ENCODE measurements at places on chromosomes 2 and 18.

GRCh38 chr2:24513281-24514071, 22.4 kb downstream of the NCOA1 start:
- DNase-seq = no peak

DNA sequence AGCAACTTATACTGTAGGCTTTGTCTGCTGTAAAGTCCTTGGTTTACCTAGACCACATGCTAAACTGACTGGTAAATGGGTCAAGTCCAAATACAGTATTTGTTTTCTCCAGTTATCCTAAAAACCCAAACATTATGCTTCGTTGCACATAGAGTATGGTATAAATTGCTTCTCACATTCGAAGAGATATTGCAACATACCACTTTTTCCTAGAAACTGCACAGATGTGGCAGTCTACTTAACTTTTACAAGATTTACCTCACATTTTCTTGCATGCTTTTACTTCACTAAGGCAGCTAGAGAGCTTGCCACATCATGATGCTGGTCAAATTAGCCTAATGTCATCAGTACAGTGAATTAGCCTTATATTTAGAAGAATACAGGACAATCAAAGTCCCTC, 66.0 kb upstream of the SCN7A start:
- no peak for DNase-seq

DNA sequence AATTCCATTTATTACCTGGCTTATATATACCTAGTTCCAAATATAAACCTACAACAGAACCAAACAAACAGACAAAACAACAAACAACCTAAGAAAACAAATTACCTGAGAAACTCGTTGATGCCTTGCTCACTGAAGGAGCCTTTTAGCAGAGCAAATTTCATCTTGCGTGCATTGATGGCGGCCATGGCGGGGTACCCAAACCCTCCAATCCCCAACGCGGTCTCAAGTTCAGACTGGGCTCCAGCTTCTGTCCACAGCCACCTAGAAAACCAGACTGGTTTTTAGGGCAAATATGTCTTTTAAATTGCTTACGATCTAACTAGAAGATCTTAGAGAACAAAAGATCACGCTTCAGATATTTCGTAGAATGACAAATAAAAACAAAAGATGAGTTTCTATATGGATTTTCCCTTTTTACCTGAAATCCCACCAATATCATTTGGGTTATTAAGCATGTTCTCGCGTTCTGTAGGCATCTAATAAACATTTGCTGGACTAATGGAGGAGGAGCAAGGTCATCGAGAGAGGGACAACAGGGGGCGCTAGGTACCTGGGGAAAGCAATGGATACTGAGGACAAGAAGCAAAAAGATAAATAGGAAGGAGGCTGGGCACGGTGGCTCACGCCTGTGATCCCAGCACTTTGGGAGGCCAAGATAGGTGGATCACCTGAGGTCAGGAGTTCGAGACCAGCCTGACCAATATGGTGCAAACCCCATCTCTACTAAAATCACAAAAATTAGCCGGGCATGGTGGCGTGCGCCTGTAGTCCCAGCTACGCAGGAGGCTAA, 25.2 kb downstream of the PDIA6 start:
- DNase-seq = no peak

DNA sequence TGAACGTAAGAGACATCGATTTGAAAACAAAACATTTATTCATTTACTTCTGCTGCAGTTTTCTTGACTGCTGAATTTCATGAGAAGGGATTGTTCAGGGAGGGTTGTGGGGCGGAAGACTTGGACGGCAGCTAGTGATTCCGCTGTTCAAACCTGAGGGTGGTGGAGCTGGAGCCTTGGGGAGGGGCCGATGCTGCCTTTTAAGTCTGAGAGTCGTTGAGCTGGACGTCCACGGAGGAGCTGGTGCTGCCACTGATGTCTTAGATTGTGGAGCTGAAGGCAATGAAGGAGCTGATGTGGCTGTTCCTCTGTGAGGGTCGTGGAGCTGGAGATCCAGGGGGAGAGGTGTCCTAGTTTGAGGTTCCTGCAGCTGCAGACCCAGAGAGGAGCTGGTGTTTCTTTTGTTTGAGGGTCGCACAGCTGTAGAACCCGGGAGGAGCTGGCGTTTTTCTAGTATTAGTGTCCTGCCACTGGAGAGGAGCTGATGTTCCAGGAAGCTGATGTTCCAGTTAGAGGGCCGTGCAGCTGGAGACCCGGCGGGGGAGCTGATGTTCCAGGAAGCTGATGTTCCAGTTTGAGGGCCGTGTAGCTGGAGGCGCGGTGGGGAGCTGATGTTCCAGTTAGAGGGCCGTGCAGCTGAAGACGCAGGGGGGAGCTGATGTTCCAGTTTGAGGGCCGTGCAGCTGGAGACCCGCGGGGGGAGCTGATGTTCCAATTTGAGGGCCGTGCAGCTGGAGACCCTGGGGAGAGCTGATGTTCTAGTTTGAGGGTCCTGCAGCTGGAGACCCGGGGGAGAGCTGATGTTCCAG, 150.9 kb downstream of the RTP5 start:
- no peak for DNase-seq

DNA sequence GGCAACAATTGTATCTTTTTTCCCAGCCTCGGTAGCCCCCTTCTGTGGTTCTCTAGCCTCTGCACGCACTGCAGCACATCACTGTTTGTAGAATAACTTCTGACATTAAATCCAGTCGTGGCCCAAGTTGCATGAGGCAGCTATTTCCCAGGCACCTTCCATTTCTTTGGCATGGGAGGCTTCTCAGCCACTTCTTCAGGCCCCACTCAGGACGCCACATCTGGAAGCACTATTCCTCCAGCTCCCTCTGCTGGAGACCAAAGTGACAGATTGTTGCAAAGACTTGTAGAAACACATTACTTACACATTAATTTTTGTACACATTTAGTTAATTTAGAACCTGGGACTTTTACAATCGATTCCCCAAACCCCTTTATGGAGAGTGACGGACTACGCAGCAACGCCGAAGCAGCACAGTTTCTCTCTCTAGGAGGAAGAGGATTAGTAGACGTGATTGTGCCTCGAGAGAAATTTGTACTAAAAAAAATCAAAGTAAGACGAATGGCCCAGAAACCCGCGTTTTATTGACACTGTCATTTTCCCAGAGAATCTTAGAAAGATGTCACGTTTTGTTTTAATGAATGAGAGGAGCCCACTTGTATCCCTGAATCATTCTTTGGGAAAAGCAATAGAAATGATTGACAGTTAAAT, 57.8 kb upstream of the RGPD5 start:
- DNase-seq = no peak

- DNase-seq = no peak
These were observed 5.3 kb downstream of the ITM2C start for GRCh38 chr2:230869914-230870543.

- no peak for DNase-seq
These were observed 471.5 kb downstream of the PIK3C3 start for GRCh38 chr18:42426496-42427015.

- DNase-seq = no peak
These were observed 329.2 kb downstream of the GULP1 start for GRCh38 chr2:188620916-188621315.

- DNase-seq = no peak
These were observed 467.7 kb downstream of the EPHA4 start for GRCh38 chr2:221104361-221104811.

GRCh38 chr2:126359494-126359893, 296.5 kb upstream of the GYPC start:
- DNase-seq = no peak

- no peak for DNase-seq
These were observed 82.0 kb upstream of the IL1R2 start for GRCh38 chr2:101909760-101910159.

- no peak for DNase-seq
These were observed 203.4 kb upstream of the DPP10 start for GRCh38 chr2:114238910-114239559.

- no peak for DNase-seq
These were observed 52.0 kb downstream of the PXDN start for GRCh38 chr2:1692342-1692741.

Measured in activated CD4-positive, alpha-beta T cell treated with anti-CD3 and anti-CD28 coated beads, Interleukin-2, amount 50 U/mL, for 24 hours (primary cell).